Left ventricle myocardium superior (tissue), 1 donor: ENCODE measurements at places on chromosomes 5 and 9. TPM values are rescaled to one million over a fixed set of nuclear protein-coding genes. Genes with fewer than 3 reads are reported as not detected.

DNA sequence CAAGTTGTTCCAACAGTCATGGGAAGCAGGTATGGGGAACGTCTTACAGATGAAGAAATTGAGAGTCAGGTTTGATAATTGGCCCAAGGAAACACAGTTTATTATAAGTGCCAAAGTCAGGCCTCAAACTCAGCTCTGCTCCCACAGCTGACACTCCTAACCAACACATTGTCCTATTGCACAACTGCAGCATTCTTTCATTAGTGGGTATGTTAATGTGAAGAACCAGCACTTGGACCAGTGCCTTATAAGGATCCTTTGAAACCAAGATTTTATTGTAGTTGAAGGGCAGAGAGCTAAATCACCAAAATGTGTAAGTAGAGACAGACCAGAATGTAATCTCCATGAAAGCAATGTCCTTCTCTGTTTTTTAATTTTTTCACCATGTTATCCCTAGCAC, 56.1 kb downstream of the GRIA1 start:
- no peak for DNase-seq

GRCh38 chr5:149809931-149810691, 80.0 kb downstream of the PPARGC1B start:
- no peak for DNase-seq

- DNase-seq, result no peak
Observed at GRCh38 chr5:92544596-92544995, 1036.4 kb downstream of the NR2F1-AS1 start.

DNA sequence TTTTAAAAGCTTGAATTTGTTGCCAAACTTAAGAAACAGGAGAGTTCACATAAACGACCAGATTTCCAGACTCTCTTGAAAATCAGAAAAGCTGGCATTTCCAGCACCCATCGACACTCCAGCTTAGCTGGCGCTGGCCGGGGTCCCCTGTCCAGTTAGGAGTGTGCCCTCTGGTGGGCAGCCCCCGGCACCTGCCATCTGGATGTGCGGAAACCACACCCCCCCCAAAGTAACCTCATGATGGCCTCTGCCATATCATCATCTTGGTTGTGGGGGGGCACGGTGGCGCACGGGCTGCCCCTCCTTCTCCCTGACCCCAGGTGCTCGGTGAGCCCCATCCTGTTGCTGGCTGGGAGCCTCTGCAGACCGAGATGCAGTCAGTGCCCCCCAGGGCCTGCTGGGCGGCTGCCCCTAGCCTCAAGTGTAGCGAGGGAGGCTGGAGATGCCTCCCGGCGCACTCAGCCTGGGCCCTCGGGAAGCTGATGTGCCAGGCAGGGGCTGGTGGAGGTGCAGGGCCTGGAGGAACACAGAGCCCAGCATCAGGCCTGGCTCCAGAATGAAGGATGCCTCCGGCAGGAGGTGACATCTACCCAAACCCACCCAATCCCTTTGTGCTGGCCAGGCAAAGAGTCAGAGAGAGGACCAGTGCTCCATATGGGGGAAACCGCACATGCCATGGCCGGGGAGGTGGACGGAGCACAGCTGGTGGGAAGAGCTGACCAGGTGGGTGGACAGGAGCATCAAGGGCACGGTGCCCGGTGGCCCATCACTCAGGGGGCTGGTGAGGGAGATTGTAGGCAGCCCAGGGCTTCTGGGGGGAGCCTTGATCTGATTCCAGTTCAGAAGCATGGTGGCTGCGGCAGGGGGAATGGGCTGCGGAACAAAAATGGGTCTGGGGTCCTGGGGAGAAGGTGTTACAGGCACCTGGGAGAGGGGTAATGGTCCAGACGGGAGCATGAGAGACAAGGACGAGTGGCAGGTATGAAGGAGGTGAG, 70.6 kb downstream of the ADAMTS2 start:
- DNase-seq, result peak; percentile 30

GRCh38 chr5:893137-893506, 438 bp downstream of the TRIP13 start:
- DNase-seq, result no peak

The KCNN2 gene
- total RNA-seq, result 10.5 TPM

The DND1 gene
- total RNA-seq, result 0.67 TPM

GRCh38 chr5:167049043-167049663, 1242.3 kb upstream of the WWC1 start:
- DNase-seq, result no peak

The PLEKHG4B gene
- not detected for total RNA-seq

- DNase-seq, result no peak
Observed at GRCh38 chr5:154486427-154486866, 8.4 kb upstream of the HAND1 start.

DNA sequence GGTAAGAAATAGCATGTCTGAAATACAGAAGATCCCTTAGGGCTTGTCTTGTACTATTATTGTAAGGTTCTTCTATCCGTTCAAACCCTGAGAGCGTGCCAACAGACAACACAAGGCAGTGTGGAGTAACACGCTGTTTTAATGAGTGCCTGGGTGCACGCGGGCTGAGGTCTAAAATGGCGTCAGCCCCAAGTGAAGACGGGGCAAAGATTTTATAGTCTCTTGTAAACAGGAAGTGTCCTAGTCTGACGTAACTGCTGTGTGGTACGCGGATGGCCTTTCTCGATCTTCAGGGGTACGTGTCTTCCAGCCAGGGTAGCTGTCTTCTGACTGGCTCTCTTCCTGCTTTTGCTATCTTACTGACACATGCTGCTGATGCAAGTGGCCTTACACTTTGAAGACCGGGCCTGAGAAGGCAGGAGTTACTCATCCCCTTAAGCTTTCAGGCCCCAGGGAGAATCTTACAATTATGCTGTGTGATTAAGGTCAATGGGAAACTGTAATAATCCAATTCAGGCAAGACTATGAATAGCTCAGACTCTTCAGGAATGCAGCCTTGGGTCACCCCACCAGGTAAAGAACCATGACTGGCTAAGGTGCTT, 1812.0 kb upstream of the CDH9 start:
- no peak for DNase-seq

GRCh38 chr9:109745335-109746283, 34.4 kb upstream of the PALM2AKAP2 start:
- DNase-seq, result peak; percentile 84

GRCh38 chr9:101126556-101126955, 98.0 kb downstream of the PLPPR1 start:
- no peak for DNase-seq

- DNase-seq, result no peak
Observed at GRCh38 chr9:118670011-118670953, 699.0 kb downstream of the BRINP1 start.

GRCh38 chr5:151252762-151253604, at the start of gene GM2A:
Gene GM2A (plus strand): TSS chr5:151253185. CDS start chr5:151253217, 32 bp downstream.
- DNase-seq, result peak; percentile 99

The LRRC70 gene
- 1.4 TPM for total RNA-seq

The FBN2 gene
- 10.0 TPM for total RNA-seq

The GMCL2 gene
- not detected for total RNA-seq

The TRIM7 gene
- 20.0 TPM for total RNA-seq

- no peak for DNase-seq
Observed at GRCh38 chr5:113081881-113082546, 105.4 kb downstream of the DCP2 start.
